ENCODE measurements at places on chromosomes 12 and 14. TPM values are rescaled to one million over a fixed set of nuclear protein-coding genes. Genes with fewer than 3 reads are reported as not detected.

The PPM1H gene
- total RNA-seq, result not detected

The HELB gene
- 2.2 TPM for total RNA-seq

The IRF2BPL gene
- 75.9 TPM for total RNA-seq

The TAS2R10 gene
- 0.31 TPM for total RNA-seq

The MYBPC1 gene
- total RNA-seq, result not detected

The OTOGL gene
- total RNA-seq, result not detected

The SMIM10L1 gene
- 3.5 TPM for total RNA-seq

The FAR2 gene
- total RNA-seq, result 4.5 TPM

The PRKD1 gene
- not detected for total RNA-seq

The PMCH gene
- total RNA-seq, result not detected

The SLC41A2 gene
- total RNA-seq, result 1.7 TPM

The CACNA1C gene
- not detected for total RNA-seq

The IL31 gene
- not detected for total RNA-seq

The LRTM2 gene
- not detected for total RNA-seq

The SCAF11 gene
- total RNA-seq, result 44.9 TPM

The SERPINA12 gene
- total RNA-seq, result not detected

The SLC8A3 gene
- 0.04 TPM for total RNA-seq

The CAPZA3 gene
- total RNA-seq, result not detected

The CMA1 gene
- not detected for total RNA-seq

The DPPA3 gene
- not detected for total RNA-seq

The FGFR1OP2 gene
- 37.1 TPM for total RNA-seq

The SNX6 gene
- total RNA-seq, result 114 TPM

The CCDC197 gene
- not detected for total RNA-seq

The CSAD gene
- 4.5 TPM for total RNA-seq

The MIP gene
- not detected for total RNA-seq

The OR4K13 gene
- total RNA-seq, result not detected

The EGLN3 gene
- total RNA-seq, result 1.8 TPM

The TTC7B gene
- total RNA-seq, result 27.7 TPM

The PLA2G1B gene
- not detected for total RNA-seq

The TEX22 gene
- total RNA-seq, result not detected

The HOXC12 gene
- total RNA-seq, result 0.31 TPM

The PLD4 gene
- not detected for total RNA-seq

The KRT72 gene
- total RNA-seq, result not detected

The NTF3 gene
- not detected for total RNA-seq

The STYX gene
- 12.9 TPM for total RNA-seq

The MYH6 gene
- total RNA-seq, result not detected

The SLC6A12 gene
- total RNA-seq, result not detected

The IAPP gene
- not detected for total RNA-seq

The KRT73 gene
- not detected for total RNA-seq

The TRPV4 gene
- total RNA-seq, result 1.6 TPM

The LTBP2 gene
- total RNA-seq, result 86.1 TPM

The ANKS1B gene
- total RNA-seq, result not detected

The DENND5B gene
- 5.7 TPM for total RNA-seq

The KRT82 gene
- not detected for total RNA-seq

The ZNF605 gene
- 2.8 TPM for total RNA-seq

The SNRPF gene
- total RNA-seq, result 15.5 TPM

The CCND2 gene
- total RNA-seq, result 208 TPM

The SLC7A8 gene
- 61.2 TPM for total RNA-seq

The SDR9C7 gene
- 0.31 TPM for total RNA-seq

The PLEKHG7 gene
- total RNA-seq, result not detected

The ARHGEF25 gene
- 0.76 TPM for total RNA-seq

The CPNE6 gene
- total RNA-seq, result not detected

The CCDC63 gene
- total RNA-seq, result not detected

The HSPB8 gene
- 0.39 TPM for total RNA-seq

The FOXA1 gene
- total RNA-seq, result not detected

The MYL2 gene
- total RNA-seq, result not detected

The BRF1 gene
- total RNA-seq, result 26.4 TPM

The KRT2 gene
- total RNA-seq, result not detected

The C12orf42 gene
- not detected for total RNA-seq
